Activated CD4-positive, CD25-positive, alpha-beta regulatory T cell (primary cell): ENCODE measurements at places on chromosomes 2 and 18.

DNA sequence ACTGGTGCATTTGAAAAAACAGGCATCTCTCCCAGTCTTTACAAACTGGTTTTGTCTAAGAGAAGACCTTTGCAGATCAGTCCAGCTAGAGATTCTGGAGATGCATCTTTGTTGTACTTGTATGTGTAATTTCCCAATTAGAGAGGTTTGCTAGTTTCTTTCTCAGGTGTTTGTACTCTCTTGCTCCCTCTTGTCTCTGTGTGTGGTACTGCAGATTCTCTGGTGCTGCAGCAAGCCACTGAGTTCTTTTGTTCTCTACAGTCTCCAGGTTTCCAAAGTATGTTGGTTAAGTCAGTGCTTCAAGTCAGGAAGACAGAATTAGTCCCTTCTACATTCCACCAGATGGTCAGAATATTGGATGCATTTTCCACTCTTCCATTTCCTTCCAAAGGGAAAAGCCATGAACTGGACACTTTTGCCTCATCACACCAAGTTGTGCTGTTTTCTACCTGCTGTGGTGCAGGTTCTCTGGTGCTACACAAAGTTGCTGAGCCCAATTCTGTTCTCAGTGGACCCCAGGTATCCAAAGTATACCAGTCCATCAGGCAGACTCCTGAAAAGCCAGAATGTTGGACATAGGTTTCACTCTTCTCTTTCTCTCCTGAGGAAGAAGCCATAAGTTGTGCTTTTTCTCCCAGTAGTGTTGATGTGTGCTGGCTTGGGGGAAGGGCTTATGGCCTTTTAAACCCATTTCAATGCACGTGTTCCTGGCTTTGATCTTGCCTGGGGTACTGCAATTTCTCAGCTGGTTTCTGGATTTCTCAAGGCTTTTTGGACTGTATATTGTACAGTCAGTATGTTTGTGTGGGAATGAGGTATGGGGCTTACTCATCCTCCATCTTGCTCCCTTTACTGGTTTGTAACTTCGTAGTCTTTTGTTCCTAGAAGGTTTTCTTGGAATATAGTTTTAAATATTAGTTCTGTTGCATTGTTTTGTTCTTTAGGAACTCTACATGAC, 29.8 kb downstream of the EPC2 start:
- no peak for DNase-seq

DNA sequence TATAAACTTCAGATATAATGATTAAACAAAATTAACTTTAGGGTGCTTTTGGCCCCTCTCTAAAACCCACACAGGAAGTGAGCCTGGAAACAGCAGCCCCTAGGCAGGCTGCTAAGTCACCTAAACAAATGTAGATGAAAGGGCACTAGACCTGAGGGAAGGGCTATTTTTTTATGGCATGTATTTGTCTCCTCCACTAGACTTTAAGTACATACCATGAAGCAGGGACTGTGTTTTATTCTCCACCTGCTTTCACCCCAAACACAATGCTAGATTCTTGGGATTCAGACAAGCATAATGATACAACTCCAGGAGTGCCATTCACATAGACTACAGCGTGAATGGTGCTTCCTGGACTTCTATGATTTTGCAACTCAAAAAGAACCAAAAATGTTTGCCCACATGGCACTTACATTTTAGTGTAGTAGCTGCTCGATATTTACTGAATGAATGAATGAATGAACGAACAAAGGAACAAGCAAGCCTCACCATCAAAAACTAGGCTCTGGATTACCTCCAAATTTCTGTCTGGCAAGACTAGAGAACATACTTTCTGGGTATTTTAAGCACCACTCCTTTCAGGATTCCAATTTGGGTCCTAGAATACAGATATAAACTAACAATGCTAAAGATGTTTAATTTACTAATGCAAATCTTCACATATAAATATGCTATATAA, 10.1 kb downstream of the ATAD2B start:
- DNase-seq = no peak

- no peak for DNase-seq
Measured at GRCh38 chr2:167404627-167405284, 516.5 kb downstream of the XIRP2 start.

GRCh38 chr2:45651415-45652089, at the start of gene PRKCE:
Gene PRKCE, plus strand, starts transcription at chr2:45651675.
- DNase-seq = no peak

DNA sequence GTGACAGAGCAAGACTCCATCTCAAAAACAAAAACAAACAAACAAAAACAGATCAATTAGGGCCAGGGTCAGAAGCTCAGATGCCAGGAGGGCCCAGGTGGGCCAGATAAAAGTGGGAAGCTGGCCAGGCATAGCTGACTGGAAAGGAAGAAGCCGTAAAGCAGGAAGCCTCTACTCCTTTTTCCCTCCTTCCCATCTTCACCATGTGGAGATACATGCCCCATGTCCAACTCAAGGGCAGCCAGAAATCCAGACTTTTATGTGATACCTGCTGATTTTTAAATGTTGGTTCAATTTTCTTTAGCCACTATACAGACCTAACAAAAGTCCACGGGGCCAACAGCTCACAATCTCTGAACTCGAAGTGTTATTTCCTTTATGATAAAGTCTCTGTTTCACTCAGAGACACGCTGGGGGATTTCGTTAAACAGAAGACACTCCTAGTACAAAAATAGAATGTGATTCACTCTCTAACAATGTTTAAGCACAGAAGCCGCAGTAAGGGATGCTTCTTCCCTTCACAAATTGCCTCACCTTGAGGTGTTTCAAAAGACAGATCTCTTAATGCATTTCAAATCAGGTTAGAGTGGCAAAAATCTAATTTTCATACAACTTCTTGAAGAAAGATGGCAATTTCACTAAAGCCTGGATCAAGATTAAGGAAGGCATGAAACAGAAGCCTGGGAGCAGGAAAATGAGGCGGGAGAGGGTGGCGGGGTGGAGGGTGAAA, 14.0 kb downstream of the TMEM247 start:
- no peak for DNase-seq

DNA sequence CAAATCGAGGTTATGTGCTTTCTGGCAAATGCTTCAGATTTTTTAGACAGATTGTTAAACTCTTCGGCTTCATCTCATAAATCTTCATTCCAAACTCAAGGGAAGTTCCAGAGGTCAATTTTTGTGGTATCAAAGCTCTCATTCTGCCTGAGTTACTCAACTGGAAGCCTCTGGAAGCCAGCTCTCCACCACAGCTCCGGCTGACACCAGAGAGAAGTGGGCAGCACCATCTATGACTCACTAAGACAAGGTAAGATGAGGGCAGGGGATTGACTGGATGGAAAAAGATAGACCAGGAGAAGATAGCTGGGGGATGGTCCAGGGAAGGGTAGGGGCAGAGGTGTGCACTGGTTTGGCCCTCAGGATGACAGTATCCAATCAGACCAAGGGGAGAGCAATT, 137.3 kb upstream of the HNRNPA3 start:
- DNase-seq = no peak
